ENCODE measurements at places on chromosomes 6 and 20.

DNA sequence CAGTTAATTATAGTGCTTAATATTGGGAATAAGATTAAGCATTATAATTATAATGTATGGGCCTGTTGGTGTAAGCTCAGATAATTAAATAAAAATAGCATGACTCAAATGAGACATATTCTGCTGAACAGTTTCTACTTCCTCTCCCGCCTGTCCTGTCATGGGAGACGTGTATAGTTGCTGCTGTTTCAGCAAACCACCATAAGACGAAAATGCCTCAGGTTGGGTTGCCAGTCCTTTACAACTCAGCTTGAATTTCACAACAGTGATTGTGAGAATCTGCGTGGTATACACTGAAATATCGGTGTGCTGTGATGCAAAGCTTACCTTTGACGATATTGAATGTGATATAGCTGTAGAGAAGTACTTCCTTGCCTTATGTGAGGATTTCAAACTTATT is 99.5 kb downstream of the POPDC3 start:
- no peak for DNase-seq

DNA sequence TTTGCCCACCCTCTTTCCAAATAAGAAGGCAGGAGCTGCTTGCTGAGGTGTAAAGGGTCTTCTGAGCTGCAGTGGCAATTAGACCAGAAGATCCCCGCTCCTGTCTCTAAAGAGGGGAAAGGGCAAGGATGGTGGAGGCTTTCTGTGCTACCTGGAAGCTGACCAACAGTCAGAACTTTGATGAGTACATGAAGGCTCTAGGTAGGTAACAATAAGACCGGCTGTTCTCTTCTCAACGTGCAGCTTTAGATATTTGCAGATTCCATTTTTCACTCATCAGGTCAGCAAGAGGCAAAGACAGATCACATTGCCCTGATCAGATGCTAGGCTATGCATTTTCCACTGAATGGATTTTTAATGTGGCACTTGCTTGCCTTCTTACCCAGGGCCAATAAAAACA is at the start of gene FABP7:
FABP7 (plus strand) TSS at position 50 of the 400 bp plus-strand sequence; CDS start at position 129, 79 bp downstream.
- DNase-seq = no peak

DNA sequence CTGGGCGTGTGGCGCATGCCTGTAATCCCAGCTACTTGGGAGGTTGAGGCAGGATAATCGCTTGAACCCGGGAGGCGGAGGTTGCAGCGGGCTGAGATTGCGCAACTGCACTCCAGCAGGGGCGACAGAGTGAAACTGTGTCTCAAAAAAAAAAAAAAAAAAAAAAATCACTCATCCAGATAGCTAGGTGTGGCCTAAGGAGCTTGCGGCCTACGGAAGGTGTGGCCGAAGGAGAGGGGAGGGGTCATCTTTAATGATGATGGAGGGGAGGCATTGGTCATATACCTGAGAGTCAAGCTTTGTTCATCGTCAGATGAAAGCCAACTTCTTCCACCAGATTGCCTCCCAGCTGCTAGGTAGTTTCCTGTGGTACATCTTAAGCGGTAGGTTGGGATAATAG is 801 bp upstream of the PPARD start:
- no peak for DNase-seq

DNA sequence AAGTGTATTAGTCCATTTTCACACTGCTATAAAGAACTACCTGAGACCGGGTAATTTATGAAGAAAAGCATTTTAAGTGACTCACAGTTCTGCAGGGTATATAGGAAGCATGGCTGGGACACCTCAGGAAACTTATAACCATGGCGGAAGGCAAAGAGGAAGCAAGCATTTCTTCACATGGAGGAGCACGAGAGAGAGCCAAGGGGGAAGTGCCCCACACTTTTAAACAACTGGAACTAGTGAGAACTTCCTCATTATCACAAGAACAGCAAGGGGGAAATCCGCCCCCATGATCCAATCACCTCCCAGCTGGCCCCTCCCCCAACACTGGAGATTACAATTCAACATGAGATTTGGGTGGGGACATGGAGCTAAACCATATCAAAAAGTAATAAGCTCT is 28.3 kb upstream of the B3GAT2 start:
- no peak for DNase-seq

- DNase-seq = no peak
These were observed 30.2 kb upstream of the NNAT start for GRCh38 chr20:37490663-37491350.

DNA sequence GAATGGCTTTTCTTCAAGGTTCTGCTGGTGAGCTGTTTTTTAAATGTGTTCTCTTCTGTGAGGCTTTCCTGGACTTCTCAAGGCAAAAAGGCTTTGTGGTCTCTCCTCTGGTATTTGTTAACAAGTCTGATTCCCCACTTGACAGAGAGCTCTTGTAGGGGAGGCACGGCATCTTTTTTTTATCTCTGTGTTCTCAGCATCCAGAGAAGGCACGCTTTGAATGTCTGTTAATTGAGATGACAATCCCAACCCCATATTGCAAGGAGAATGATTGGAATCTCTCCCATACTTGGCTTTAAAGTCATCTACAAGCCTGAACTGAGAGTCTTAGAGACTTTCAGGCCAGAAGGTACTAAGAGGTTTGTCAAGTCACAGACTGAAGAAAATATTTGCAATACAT is 22.6 kb downstream of the EDN1 start:
- no peak for DNase-seq

DNA sequence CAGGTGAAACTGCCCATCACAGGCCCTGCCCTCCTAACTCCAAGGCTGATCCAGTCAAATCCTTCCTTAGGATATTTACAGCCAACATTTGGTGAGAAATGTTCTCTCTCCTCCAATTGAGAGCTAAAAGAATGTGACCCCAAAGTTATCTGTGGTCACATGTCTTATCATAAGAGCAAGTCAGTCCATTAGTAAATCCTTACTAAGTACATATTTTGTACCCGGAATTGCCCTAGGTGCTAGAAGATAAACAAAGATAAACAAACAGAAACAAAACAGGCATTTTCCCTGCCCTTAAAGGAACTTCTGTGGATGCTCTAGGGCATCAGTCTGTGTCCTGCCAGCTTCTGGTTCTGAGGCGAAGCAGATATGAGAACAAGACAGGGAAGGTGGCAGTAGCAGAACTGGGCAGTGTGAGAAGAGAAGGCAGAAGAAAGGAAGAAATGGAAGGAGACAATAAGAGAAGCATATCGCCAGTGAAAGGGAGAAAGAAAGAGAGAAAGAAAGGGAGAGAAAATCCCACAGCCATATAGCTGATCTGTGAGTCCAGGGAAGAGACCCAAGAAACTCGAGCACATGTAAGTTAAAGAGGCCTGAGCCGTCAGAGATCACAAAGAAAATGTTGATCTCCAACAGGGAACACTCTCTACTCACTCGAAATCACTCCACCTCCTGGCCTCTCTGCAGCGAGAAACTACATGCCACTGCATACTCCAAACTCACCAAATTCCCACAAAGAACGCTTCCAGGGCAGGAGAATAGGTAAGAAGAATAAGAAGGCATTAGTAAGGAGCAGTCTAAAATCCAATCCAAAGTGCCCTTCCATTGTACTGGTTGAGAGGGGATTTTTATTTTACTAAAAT is 41.7 kb downstream of the CDK5RAP1 start:
- DNase-seq = no peak

GRCh38 chr6:49322861-49323260 is 140.2 kb downstream of the MMUT start:
- DNase-seq = no peak

DNA sequence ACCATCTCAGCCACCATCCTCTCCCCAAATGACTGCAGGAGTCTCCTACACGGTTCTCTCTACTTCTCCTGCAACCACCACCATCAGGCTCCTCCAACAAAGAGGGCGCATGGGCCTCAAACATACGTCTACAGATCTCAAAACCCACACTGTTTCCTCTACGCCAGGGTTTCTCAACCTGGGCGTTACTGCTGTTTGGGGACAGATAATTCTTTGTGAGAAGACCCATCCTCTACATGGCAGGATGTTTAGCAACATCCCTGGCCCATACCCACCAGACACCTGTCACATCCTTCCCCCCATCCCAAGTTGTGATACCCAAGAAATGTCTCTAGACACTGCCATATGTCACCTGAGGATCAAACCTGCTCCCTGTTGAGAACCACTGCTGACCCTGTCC is 45.0 kb downstream of the ELMO2 start:
- DNase-seq = peak; percentile 57

GRCh38 chr6:125918230-125918629 is 38.3 kb upstream of the HINT3 start:
- DNase-seq = no peak

- no peak for DNase-seq
These were observed 60.6 kb upstream of the NCOA3 start for GRCh38 chr20:47440857-47441773.

GRCh38 chr20:36645998-36646397 is at the start of gene SLA2:
Gene SLA2 (minus strand): TSS chr20:36646196. CDS start chr20:36641335, 4,861 bp downstream.
- peak; percentile 73 for DNase-seq

GRCh38 chr20:4247898-4248858 is 232.8 kb upstream of the RNF24 start:
- DNase-seq = no peak

Data from CD4-positive, alpha-beta T cell treated with Interleukin-4 for 1 hour (primary cell).